Renal pelvis (tissue), 12 donors: ENCODE measurements at places on chromosomes 12 and 14.

DNA sequence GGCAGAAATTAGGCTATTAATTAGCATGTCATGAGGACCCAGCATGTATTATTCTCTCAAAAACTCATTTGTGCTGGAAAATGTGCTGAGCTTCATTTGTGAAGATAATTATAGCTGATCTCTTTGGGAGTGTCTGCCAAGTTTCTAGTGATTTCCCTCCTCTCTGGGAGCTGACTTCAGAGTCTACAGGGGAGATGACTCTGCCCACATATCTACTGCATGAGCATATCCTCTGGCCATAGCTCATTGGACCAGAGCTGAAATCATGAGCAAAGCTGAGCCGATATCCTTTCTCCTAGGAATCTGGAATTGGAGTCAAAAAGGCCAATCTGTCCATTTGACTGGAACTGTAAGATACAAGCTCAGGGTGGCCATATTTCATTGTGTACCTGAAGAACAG, 5.9 kb downstream of the CCDC198 start:
- DNase-seq: no peak

DNA sequence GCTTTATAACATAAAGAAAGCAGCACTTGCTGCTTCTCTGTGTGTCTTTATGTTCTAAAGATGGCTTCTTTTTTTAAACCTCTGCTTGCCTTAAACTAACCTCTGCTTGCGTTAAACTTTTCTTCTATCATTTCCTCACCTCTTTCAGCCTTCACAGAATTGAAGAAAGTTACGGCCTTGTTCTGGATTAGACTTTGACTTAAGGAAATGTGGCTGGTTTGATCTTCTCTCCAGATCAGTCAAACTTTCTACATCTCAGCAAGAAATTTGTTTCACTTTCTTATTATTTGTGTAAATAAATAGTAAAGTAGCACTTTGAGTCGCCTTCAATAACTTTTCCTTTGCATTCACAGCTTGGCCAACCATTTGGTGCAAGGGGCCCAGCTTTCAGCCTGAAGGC, 64.2 kb downstream of the CMAS start:
- no peak for DNase-seq

GRCh38 chr12:52082026-52082668, 2.6 kb downstream of the SMIM41 start:
- DNase-seq: no peak

DNA sequence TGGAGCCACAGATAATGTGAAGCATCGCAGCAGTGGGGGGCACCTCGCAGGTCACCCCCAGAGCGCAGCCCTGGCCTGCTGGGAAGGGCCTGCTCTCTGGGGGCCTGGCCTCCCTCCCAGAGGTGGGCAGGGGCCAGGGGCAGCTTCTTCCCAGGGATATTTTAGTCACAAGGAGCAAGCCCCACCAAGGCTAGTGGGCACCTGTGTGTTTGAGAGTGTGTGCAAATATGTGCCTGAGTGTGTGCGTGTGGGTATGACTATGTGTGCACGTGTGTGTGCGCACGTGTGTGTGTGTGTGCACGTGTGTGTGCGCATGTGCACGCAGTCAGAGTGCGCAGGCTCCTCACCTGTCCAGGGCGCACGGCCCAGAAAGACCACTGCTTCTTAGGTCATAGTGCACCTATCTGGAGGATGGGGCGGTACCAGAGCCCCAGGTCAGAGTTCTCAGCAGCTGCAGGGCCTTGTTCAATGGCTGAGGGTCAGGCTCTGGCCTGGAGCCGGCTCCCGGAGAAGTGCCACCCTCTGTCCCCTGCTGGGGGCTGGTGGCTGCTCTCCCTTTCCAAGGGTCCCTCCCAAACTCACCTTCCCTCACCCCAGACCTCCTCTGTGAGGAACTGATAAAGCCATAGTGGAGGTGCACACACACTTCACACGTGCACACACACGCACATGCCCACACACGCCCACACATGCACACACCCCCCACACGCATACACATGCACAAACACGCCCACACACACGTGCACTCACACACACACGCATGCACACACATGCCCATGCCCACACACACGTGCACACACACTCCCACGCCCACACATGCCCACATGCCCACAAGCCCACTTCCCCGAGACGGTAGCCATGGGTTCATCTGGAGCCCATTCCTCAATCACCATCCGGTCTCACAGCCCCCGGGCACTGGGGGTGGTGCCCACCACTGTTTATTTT, 128.5 kb downstream of the KIF26A start:
- no peak for DNase-seq

- no peak for DNase-seq
Observed at GRCh38 chr12:72723732-72724131, 451.6 kb downstream of the TRHDE start.

- no peak for DNase-seq
Observed at GRCh38 chr14:71737760-71738159, 194.5 kb upstream of the RGS6 start.

DNA sequence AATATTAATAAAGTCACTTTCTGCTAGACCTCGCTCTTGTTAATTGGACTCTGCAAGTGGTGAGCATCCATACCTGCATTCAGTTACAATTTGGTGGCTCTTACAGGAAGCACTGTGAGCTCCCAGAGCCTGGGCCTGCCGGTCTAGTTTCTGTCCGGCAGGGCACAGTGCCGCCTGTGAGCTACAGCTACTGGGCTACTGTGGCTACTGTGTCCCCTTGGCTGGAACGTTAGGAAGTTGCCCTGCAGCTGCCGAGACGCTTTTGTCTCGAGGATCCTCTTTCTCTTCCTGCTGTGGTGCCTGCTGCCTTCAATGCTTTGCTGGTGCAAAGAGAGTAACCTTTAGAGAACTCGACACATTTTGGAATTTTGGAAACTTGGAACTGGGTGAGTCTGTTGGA, 44.6 kb upstream of the PTGDR start:
- no peak for DNase-seq

- DNase-seq: no peak
Observed at GRCh38 chr14:20798318-20798717, 4.3 kb downstream of the RNASE1 start.

- no peak for DNase-seq
Observed at GRCh38 chr12:96177013-96177412, 17.2 kb upstream of the ELK3 start.

- DNase-seq: no peak
Observed at GRCh38 chr12:16467272-16467671, 119.8 kb downstream of the MGST1 start.

GRCh38 chr12:48863291-48863690, 2.4 kb downstream of the RND1 start:
- no peak for DNase-seq

GRCh38 chr14:45156067-45156466, 20.3 kb downstream of the FANCM start:
- no peak for DNase-seq

DNA sequence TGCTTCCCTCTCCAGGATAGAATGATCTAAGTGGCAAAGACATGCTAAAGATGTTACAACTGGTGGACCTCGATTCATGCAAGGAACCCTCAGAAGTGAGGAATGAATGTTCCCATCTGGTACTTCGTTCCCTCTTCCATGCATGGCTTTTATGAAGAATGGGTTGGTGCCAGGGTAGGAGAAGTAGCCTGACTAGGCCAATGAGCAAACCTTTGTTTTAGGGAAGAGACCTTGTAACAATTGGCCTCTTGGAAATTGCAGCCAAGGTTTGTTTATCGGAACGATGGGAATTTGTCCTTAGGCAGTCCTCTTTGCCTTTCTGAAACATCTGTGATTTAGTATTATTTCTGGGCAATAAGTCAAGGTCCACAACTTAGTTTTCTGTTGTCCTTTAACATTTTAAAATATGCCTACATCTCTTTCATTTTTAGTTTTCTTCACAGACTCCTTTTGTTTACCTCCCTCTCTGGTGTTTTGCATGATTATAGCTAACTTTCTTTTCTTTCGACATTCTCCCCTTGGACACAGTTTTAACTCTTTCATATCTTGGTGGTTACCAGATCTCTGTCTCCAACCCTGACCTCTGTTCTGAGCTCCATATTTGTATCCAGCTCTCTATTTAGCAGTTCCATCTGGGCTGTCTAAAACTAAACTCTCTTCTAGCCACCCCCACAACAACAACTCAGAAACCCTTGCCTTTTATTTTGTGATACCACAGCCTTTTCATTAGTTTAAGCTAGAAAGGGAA, 70.0 kb downstream of the DIP2B start:
- no peak for DNase-seq

- DNase-seq: no peak
Observed at GRCh38 chr14:56118611-56119181, 485 bp downstream of the PELI2 start.

- no peak for DNase-seq
Observed at GRCh38 chr14:54918427-54918826, 15.8 kb upstream of the GCH1 start.

GRCh38 chr12:116303929-116304328, 26.4 kb upstream of the MED13L start:
- DNase-seq: no peak

DNA sequence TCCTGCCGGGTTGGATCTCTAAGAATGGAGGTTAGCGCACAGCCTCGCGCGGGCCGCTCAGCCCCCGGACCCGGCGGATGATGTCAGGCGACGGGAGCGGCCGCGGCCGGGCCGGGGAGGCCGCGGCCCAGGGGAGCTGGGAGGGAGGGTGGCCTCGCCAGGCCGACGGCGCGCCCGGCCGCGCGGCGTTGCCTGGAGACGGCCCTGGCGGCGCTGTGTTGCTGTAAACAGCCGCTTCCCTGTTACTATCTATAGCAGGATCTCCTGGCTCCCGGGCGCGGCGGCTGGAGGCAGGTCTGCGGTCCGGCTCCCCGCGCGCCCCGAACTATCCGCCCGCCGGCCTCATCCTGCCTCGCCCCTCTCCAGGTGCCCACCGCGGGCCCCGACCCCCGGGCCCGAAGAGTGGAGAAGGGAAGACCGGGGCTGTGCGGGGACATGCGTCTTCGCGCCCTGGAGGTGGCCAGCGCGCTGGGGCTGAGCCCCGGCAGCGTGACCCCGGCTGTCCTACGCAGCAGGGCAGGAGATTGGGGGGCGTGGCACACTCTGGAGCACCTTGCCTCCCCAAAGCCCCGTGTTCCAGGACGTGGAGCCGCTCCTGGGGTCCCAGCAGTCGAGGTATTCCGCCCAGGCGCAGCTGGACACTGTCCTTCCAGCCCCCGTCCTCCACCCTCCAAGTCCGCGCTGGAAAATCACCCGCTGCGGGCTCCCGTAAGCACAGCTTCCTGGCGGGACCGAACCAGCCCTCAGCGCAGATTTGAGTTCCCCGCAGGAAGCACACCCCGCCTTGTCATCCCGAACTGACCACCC, 1.4 kb upstream of the FOS start:
- peak; percentile 89 for DNase-seq

- DNase-seq: no peak
Observed at GRCh38 chr12:78938341-78939084, 73.9 kb downstream of the SYT1 start.

DNA sequence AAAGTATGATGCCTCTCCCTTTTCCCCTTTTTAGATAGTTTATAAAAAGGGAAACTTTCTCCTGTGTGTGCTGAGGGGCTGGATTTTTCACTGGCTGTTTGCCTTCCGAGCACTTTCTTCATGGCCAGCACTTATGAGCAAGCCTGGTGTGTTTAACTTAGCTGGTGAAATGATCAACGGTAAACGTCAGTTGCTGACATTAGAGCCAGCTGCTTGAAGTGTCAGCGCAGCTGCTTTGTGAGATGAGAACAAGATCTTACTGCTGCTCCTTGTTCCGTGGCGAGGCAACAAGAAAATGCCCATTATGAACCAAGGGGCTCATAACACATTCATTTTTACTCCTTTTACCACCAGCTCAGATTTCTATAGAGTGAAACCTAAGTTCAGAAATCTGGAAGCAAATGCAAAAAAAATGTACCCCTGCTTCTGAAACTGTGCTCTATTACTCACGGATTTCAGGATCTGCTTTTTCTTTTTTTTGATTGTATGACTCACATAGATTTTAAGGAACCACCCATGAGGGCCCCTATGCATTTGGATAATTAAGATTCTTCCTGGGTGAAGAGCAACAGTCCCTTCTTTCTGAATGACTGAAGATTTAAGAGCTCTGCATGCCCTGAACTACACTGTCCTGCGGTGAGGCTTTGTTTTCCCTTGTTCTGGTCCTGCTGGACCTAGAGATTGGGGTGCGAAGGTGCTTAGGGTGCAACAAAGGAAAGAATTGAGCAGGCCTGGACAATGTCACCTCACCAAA, 74.3 kb upstream of the CPM start:
- DNase-seq: peak; percentile 57

DNA sequence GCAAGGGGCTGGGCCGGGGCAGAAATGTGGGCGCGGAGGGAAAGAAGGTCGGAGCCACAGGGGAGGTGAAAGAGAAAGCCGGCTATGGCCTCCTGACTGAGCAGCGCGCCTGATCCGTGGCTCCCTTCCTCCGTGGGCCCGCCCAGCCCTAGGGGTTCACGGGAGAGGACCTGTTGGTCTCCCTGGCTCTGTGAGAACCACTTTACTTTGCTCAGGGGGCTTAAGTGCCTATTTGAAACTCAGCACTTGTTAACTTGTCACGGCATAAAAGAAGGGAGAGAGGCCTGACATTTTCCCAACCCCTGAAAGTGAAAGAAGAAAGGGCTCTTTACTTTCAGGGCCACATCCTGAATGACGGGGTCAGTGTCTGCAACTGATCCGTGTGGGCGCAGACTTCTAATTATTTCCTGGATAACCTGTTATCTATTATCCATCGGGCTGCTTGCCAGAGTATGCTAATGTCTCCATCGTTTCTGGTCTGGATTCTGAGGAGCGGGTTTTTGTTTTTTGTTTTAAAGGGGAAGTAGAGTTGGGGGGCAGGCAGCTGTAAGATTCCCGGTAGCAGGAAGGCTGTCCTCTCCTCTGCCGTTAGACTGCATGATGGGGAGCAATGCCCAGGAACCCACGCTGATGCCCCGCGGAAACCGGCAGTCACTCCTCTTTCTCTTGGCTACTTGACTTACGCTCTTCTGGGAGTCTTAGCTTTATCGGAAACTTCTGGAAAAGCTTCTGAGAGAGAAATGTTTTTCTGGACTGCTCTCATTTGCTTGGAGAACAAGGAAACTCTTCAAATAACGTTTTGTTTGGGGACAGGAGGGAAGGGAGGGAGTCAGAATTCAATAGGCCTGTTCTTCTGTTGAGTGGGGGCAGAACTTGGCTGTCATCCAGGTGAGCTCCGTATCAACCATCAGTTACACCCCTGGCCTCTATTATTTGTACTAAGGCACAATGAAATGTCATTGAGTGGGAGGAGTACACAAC, 127.7 kb upstream of the MAX start:
- peak; percentile 33 for DNase-seq

DNA sequence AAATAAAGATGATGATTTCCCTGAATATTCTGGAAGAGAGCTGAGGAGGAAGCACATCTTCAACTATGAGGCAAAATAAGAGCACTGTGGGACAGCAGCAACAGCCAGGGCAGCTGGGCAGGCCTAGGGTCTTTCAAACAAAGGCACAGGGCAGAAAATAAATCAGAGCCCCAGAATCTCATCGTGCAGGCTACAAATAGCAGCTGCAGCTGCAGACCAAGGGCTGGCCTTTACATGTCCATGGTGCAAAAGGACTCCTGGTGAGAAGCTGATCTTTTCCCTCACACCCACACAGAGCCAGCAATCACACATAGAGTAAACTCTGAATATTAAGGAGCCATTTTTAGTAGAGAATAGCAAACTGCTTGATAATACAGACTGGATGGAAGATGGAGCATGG, 13.6 kb upstream of the MYBPC1 start:
- DNase-seq: no peak
